ENCODE measurements at places on chromosomes 7 and 10.
A peak's percentile ranks its signal among the peaks of the same experiment; 100 is the strongest.

- DNase-seq = no peak
Observed at GRCh38 chr7:141906285-141906684, 9.9 kb upstream of the OR9A4 start.

DNA sequence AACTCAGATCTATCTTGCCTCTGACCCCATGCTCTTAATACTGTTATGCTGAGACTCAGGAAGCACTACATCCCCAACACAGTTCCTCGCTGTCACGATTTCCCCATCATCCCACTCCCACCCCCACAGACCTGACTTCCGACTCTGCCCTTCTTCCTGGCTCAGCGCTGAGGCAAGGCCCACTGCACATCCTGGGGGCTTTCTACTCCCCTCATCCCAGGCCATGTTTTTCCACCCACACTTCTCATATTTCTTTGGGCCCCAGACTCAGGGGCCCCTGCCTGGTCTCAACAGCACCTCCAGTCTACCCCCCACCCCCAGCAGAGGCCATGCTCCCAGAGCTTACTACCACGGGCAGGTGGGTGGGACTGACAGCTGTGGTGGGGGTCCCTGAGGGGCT, 7.7 kb upstream of the NDST2 start:
- no peak for DNase-seq

- DNase-seq = no peak
Observed at GRCh38 chr10:116311016-116311415, 13.2 kb upstream of the CCDC172 start.

- no peak for DNase-seq
Observed at GRCh38 chr7:86913709-86914108, 145.7 kb downstream of the ELAPOR2 start.

DNA sequence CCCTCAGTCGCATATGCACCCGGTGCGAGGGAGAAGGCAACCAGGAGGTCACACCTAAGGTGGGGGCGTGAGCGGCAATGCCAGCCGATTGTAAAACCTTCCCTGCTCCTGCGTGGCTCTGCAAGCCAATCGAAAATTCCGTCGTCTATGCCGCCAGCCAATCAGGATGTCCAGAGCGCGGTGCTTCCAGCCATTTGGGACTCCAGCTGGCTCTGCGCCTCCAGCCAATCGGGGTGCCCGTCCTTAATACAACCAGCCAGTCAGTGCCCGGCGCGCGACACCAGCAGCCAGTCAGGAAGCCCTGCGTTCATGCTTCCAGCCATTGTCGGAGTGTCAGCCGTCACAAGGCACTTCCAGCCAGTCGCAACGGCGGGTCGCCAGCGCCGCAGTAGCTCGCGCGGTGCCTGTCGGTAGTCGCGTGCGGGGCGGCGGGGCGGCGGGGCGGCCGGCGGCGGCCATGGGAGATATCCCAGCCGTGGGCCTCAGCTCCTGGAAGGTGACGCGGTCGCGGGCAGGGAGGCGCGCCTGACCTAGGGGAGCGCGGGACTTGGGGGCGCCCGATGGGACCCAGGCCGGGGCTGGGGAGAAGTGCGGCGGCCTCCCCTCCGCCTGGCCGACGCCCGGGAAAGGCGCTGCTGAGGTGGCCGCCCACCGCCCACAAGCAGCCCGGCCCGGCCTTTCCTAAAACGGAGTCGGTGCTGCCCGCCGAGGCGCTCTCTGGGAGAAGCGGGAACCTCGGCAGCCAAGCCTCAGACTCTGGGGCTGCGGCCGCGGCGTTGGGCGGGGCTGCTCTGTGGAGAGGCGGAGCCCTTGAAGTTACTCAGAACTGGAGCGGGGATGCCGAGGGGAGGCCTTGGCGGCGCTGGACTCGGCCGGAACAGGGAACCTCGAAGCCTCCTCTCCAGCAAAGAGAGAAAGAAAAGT, at the start of gene AKR1E2:
Gene AKR1E2, plus strand, starts transcription at position 340 of the 924 bp plus-strand sequence. Its CDS starts 118 bp downstream, at position 458.
- DNase-seq = peak; percentile 60

DNA sequence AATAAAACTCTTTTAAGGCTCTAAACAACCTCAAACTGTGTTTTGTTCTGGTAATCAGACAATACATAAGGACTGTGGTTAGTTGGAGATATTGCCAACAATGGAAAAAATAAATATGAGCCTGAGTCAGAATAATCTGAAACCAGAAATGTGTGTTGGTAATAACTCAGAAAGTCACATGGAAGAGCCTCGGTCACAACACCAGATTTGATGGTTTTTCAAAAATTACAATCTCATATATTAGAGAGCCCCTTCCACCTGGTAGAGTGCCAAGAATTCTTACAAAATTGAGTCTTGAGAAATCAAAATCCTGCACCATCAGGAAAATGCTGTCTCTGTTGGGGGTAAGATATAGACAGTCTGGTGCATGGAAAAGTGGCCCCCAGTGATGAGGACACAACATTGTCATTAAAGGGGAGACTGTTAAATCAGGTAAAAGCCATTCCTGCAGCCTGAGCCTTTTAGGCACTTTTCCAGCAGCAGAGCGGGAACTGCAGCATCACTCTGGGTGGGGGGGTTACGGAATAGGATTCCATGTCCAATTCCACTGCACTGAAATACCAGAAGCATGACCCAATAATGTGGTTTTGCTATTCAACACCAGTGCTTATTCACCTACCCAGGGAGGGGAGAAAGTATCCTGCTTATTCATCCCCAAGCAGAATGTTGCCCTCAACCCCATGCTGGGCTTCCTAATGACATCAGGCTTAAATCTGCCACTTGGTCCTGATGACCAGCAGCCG, 9.5 kb upstream of the ADAM12 start:
- DNase-seq = no peak
